ENCODE measurements at places on chromosomes 4 and X.

- peak; percentile 81 for DNase-seq
Observed at GRCh38 chr4:123564758-123565346, 168.3 kb downstream of the SPRY1 start.

DNA sequence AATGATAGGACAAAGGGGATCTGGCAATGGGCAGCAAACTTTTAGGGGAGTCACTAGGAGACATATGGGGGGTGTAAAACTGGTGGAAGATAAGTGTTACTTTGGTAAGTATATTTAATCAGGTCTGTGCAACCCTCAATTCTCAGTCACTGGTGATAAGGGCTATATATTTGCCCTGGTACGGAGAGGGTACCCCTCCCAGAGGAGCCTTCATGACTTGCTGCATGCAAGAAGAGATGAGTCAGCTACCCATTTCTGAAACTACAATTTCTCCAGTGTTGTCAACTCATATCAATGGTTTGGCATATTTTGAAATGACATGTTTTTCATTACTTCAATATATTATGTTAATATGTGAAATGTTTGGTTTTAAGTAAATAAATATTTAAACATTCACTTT is 14.3 kb downstream of the SMARCAD1 start:
- DNase-seq = no peak

GRCh38 chrX:153153516-153153915 is 25.6 kb upstream of the MAGEA1 start:
- DNase-seq = no peak

DNA sequence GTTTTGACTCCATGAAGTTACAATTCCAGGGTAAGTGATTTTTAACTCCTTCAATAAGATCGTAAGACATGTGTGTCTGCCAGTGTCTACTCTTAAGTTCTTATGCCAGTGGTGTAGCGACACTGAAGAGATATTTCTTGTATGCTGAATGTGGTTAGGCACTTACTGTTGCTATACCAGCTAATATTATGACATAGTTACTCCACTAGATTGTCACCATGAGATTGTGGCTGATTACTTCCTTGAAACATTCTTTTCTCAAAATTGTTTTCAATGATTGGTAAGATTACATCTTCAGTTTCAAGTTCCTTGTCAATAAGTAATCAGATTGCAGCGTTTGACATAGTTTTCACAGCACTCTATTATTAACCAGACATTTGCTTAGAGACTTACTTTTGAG is 60.6 kb upstream of the PAGE5 start:
- no peak for DNase-seq

- no peak for DNase-seq
Observed at GRCh38 chr4:38129460-38130227, 169.4 kb downstream of the PTTG2 start.

DNA sequence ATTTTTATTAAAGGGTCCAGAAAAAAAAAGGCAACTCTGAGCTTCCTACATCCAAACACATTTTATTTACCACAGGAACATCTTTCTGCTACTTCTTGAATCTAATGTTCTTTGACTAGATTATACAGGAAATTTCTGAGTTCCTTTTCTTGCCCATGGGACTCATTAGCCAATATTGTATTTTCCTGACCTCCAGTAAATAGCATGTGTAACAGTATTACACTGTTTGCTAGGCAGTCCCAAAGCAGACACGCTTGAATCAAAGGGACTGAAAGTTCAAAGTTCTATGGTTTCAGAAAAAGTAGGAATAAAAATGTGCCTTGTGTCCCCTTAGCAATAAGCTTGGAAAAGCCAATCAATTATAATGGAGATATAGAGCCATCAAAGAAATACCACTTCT is 57.4 kb downstream of the MOSPD2 start:
- no peak for DNase-seq

DNA sequence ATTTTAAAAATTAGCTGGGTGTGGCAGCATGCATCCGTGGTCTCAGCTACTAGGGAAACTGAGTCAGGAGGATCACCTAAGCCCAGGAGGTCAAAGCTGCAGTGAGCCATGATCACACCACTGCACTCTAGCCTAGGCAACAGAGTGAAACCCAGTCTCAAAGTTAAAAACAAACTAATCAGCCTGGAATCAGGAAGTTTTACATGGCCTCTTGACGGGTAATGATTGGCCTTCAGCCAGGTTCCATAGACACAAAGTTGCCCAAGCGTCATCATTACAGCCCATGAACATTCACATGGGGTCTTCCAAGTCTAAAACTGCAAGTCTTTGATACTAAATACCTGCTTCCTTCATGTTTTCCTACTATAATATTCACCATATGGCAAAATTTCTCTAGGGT is 10.0 kb upstream of the RGN start:
- DNase-seq = no peak

GRCh38 chr4:35739308-35739707 is 505.0 kb downstream of the ARAP2 start:
- no peak for DNase-seq

DNA sequence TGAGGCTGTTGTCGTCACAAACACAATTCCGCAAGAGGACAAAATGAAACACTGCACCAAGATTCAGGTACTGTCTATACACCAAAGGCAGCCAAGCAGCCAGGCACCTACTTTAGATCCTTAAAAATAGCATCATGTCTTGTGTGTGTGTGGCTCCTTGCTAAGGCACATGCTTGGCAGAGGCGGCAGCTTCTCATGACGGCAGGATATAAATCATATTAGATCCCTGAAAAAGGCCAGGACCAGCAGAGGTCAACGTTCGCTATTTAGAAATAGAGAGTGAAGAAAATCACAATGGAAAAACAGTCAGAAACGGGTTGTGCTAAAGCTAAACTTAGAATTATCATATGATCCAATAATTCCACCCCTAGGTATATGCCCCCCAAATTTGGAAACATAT is 29.5 kb downstream of the PRPS2 start:
- DNase-seq = no peak

DNA sequence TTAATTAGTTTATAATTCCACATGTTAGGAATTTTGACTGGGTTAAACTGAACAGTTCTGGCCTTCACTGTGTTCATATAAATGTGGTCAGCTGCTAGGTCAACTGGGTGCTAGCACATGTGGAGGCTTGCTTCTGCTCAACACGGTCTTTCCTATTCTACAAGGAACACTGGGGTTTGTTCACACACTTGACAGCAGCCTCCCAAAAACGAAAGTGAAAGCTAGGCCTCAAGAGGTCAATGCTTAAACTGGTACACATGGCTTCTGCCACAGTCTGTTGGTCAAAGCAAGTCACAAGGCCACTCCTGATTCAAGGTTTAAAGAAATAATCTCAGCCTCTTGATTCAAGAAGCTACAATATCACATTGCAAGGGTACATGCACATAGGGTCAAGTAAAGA is 126.5 kb downstream of the QDPR start:
- peak; percentile 56 for DNase-seq

- DNase-seq = no peak
Observed at GRCh38 chr4:165905405-165906027, 32.5 kb downstream of the TLL1 start.

GRCh38 chr4:88630756-88631155 is 38.5 kb downstream of the HERC3 start:
- peak; percentile 81 for DNase-seq

GRCh38 chrX:13463608-13464007 is 105.8 kb upstream of the EGFL6 start:
- DNase-seq = peak; percentile 60

GRCh38 chr4:107870916-107871786 is 46.4 kb downstream of the SGMS2 start:
- no peak for DNase-seq

DNA sequence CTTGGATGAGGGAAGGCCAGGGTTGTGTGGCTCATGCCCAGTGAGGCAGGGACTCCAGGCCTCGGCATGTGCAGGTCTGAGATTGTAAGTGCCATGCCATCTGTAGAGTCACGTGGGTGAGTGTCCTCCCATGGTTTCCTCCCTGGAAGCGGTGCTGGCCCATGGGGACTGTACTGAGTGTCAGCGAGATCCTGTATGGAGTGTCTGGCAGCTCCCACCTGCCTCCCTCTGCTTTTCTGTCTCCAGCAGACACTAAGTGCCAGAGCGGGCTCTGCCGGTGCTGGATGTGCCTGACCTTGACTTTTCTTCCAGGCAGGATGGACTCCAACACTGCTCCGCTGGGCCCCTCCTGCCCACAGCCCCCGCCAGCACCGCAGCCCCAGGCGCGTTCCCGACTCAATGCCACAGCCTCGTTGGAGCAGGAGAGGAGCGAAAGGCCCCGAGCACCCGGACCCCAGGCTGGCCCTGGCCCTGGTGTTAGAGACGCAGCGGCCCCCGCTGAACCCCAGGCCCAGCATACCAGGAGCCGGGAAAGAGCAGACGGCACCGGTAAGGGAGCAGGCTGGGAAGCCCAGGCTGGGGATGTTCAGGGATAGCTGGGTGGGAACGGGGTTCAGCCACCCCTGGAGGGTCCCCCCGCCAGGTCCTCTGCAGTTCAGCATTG is 7.6 kb downstream of the WFS1 start:
- DNase-seq = no peak

GRCh38 chrX:10102046-10102704 is 54.6 kb upstream of the CLCN4 start:
- no peak for DNase-seq
